ENCODE measurements at places on chromosomes 11 and 22.

GRCh38 chr11:69252490-69252837, 41.5 kb upstream of the MYEOV start:
- no peaks in the 10 kb centered on the region for H3K4me1 ChIP-seq
- H3K4me3 ChIP-seq: no peak overlapping the region
- no peak overlapping the region for H3K27ac ChIP-seq
- H3K27me3 ChIP-seq: no peaks in the 10 kb centered on the region

DNA sequence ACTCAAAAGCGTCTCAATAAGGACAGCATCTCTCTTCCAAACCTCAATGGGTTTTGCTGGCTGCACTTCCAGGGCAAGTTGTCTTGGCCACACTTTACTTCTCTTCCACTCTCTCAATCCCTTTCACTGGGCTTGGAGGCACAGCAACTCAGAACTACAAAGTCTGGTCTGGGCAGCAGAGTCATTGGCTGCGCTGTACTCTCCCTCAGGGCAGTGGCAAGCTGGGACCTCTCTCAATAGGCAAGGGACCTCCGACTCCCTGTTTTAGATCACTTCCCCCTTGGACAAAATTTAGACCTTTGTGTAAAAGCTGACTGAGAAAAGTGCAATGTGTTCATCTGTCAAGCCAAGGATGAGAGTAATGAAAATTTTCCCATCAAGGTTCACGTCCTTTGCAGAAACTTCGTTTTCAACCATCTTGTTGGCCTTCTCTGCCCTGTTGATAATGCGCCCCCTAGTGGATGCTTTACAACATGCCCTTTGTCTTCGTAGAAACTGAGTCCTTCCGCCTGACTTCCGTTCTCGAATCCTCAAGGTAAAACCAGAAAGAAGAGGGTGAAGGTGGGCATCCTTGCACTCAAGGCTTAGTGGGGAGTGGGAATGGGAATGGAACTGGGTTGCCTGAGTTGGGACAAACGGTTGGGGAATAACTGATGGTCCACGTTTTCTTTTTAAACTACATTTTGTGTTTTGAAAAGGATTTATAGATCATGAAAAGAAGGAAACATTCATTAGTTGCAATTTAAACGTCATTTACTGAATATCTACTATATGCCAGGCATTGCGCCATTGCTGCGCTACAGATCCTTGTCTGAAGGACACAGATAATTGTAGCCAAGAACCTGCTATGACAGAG, 99.1 kb downstream of the CD44 start:
- H3K4me3 ChIP-seq: no peak overlapping the region
- DNase-seq: peak; percentile 56
- no peaks in the 10 kb centered on the region for H3K27me3 ChIP-seq
- H3K4me1 ChIP-seq: peaks cover 4% of the 10 kb centered on the region

DNA sequence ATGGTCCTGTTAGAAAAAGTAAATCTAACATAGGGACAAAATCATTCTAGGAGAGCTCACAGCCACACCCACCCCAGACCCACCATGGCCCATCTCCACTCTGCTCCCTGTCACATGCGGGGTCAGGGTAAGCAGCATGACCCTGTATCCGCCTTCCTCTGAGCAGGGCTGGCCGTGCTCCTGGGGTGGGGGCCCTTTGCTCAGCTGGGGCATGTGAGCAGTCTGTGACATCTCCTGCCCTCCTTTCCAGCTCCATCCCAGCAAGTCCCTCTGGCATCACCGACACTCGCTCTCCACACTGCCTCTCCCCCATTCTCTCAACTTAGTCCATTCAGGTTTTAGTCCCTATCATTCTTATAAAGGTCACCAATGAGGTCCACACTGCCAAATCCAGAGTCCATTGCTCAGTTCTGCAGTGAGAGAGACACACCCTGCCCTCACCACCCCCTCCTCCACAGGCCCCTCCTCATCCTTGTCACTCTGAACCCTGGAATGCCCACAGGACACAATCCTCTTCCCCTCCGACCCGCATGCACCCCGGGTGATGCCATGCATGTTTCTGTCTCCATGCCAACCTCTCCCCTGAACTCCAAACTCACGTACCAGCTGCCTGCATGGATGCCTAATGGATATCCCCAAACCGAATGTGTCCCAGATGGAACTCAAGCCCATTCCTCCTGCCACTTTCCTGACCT, 65.1 kb upstream of the PITPNB start:
- DNase-seq: no peak
- no peaks in the 10 kb centered on the region for H3K4me1 ChIP-seq
- no peaks in the 10 kb centered on the region for H3K27me3 ChIP-seq
- no peak overlapping the region for H3K4me3 ChIP-seq

- H3K27me3 ChIP-seq: no peaks in the 10 kb centered on the region
- no peaks in the 10 kb centered on the region for H3K4me1 ChIP-seq
- no peak for DNase-seq
- peak overlapping the region; percentile 57 for H3K27ac ChIP-seq
- no peaks in the 10 kb centered on the region for H3K36me3 ChIP-seq
Observed at GRCh38 chr22:24584166-24584790, 8.6 kb downstream of the LRRC75B start.

DNA sequence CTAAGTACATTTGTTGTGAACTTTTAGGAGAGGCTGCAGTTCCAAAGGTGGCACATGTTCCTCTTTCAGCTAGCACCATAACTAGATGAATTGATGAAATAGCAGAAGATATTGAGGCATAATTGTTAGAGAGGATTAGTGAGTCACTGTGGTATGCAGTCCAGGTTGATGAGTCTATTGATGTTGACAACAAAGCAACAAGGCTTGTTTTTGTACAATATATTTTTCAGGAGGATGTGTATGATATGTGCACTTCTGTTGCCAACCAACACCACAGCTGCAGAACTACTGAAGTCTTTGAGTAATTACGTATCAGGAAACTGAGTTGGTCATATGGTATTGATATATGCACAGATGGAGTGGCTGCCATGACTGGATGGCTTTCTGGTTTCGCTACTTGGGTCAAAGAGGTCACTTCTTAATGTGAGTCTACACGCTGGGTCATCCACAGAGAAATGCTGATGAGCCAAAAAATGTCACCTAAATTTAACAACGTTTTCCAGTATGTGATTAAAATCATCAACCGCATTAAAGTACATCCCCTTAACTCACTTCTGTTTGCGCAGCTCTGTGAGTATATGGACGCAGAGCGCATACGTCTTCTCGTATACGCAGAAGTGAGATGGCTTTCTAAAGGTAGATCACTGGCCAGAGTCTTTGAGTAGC, 261.3 kb upstream of the ANO5 start:
- H3K27ac ChIP-seq: no peak overlapping the region
- no peak for DNase-seq
- H3K36me3 ChIP-seq: no peaks in the 10 kb centered on the region
- no peaks in the 10 kb centered on the region for H3K4me1 ChIP-seq
- no peak overlapping the region for H3K4me3 ChIP-seq

DNA sequence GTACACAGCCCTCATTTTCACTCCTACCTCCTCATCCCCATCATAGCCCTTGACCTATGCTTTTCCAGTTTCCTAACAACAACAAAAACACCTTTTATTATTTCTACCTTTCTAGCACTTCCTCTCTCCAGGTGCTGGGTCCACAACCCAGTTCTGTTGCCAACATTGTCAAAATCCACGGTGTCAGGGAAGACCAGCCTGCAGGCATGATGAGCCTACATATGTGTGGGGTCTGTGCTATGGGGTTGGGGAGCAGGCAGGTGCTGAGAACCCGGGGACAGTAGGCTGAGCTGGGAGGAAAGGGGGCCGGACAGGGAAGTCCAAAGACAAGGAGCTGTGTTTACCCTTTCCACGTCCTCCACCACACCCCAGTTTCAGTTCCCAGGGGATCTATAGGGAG, 711 bp upstream of the ZPR1 start:
- peaks cover 25% of the 10 kb centered on the region for H3K36me3 ChIP-seq
- H3K27ac ChIP-seq: no peak overlapping the region
- peaks cover 15% of the 10 kb centered on the region for H3K4me1 ChIP-seq
- H3K27me3 ChIP-seq: peaks cover 16% of the 10 kb centered on the region
- DNase-seq: no peak

DNA sequence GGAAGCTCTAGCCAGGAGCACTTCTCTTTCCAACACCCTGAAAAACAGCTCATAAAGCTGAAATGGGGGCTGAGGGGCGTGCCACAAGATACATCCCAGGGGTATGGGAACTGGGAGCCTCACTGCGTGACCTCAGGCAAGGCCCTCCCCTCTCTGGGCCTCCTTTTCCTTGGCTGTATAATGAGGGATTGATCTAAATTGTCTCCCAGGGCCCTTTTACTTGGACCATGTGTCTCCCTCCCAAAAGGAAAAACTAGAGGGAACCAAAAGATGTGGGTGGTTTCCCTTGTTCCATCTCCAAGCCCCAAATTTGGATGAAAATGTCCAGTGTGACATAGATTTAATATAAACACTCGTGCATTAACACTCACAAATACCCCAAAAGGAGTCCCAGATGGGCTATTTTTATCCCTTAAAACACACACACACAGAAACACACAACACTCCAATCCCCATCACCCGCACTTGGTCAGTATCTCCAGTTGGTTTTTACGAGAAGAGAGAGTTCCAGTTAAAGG, 25.9 kb upstream of the SMTN start:
- no peak for DNase-seq
- H3K4me1 ChIP-seq: no peaks in the 10 kb centered on the region
- no peaks in the 10 kb centered on the region for H3K36me3 ChIP-seq
- H3K27ac ChIP-seq: no peak overlapping the region

DNA sequence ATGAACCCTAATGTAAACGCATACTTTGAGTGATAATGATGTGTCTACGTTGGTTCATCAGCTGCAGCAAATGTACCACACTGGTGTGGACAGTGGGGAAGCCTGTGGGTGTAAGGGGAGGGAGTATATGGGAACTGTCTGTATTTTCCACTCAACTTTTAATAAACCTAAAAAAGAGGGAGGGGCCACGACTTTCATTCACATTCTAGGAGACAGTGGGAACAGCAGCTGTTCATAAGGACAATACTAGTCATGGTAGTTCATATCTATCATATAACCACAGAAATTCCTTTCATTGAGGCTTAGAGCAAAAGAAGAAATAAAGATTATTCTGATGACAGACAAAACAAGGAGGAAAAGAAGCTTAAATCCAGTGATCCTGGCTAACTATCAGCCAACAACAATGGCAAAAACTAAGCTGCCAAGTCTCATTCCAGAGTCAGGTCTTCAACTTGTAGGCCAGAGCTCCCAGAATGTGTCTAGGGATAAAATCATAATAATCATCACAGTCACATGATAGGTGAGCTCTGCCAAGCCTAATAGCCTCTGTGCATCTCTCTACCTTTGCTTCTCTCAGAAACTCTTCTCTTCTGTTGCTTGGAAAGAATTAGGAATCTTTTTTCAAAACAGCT, 59.4 kb upstream of the CHRM4 start:
- peaks cover 4% of the 10 kb centered on the region for H3K36me3 ChIP-seq
- no peak overlapping the region for H3K27ac ChIP-seq
- H3K27me3 ChIP-seq: no peaks in the 10 kb centered on the region
- no peak overlapping the region for H3K4me3 ChIP-seq
- no peak for DNase-seq
- H3K4me1 ChIP-seq: no peaks in the 10 kb centered on the region

GRCh38 chr11:108726077-108726800, 61.4 kb downstream of the DDX10 start:
- H3K4me3 ChIP-seq: no peak overlapping the region
- no peaks in the 10 kb centered on the region for H3K4me1 ChIP-seq
- no peaks in the 10 kb centered on the region for H3K27me3 ChIP-seq

- no peaks in the 10 kb centered on the region for H3K36me3 ChIP-seq
- H3K27me3 ChIP-seq: no peaks in the 10 kb centered on the region
- DNase-seq: no peak
- no peak overlapping the region for H3K27ac ChIP-seq
- no peak overlapping the region for H3K4me3 ChIP-seq
Observed at GRCh38 chr22:44623771-44624510, 78.1 kb upstream of the PRR5 start.

- DNase-seq: no peak
- no peak overlapping the region for H3K4me3 ChIP-seq
- H3K27me3 ChIP-seq: no peaks in the 10 kb centered on the region
- no peaks in the 10 kb centered on the region for H3K36me3 ChIP-seq
Observed at GRCh38 chr11:135074397-135074998, 662.5 kb upstream of the B3GAT1 start.
